ENCODE measurements at places on chromosomes 16 and 17.
A peak's percentile ranks its signal among the peaks of the same experiment; 100 is the strongest.

DNA sequence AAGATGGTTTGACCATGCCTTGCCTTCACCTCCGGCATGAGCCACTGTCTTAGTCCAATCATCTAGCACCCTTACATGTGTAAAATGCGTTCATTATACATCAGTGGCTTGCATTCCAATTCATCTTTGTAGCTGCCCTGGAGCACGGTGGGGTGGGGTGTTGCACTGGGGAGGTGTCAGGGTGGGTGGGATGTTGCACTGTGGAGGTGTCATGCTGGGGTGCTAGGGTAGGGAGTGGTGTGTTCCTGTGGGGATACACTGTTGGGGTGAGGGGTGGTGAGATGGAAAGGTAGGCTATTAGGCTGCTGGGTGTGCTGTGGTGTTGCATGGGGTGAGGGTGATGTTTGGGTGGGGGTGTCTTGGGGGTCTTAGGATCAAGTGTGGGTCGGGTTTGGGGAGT is 47.0 kb downstream of the NLRC5 start:
- DNase-seq: no peak

DNA sequence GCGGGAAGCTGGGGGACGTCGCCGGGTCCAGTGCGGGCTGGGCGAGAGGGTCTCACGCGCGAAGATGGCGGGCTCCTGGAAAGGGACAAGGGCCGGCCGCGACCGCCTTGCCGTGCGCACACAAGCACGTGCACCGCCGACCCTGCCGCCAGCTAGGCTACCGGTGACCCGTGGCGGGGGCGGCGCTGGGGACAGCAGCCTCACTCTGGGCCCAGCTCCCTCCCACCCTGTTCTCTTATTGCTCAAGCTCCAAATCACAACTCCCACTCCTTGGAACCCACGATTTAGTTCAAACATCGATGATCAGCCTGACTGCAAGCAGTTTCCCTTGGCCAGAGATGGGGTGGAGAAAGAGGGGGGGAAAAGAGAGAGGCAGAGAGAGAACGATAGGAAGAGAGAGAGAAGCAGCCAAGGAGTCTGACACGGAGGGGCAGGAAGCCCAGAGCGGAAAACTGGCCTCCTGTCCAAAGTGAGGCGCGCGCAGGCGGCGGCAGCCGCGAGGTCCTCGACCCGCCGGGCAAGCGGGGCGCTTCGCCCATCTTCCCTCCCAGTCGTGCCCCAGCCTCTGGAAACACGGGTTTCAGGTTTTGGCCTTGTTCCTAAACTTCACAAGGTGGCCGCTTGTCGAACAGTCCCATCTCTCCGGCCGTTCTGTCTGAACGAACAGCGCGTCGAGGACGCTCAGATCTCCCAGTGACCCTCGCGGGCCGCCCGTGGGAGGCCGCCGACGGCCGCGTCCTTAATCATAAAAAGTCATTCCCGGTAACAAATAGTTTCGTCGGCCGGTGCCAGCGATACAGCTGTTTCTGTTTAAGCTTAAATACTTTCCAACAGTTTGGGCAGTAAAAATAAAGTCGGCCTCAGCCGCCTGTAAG is 1.7 kb upstream of the CBX8 start:
- DNase-seq: no peak

- no peak for DNase-seq
Measured at GRCh38 chr16:17448640-17449638, 21.8 kb downstream of the XYLT1 start.

DNA sequence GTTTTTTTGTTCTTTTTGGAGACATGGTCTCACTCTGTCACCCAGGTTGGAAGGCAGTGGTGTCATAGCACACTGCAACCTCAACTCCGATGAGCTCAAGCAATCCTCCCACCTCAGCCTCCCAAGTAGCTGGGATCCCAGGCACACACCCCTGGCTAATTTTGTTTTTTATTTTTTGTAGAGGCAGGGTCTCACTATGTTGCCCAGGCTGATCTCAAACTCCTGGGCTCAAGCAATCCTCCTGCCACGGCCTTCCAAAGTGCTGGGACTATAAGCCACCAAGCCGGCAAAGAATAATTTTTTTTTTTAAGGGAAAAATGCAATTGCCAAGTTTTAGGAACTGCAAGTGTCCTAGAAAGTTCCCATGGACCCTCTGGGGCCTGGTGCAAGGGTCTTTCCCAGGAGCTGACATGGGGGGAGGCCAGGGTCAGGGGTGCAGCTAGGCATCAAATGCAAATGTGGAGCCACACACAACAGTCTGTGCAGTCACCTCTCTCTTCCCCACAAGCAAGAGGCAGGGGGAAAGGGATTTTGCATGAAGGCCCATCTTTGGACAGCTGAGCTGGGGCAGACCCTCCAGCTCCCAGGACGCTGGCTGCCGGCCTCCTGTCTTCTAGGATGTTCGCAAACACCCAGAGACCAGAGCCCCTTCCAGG is 20.1 kb upstream of the BCAR1 start:
- no peak for DNase-seq

DNA sequence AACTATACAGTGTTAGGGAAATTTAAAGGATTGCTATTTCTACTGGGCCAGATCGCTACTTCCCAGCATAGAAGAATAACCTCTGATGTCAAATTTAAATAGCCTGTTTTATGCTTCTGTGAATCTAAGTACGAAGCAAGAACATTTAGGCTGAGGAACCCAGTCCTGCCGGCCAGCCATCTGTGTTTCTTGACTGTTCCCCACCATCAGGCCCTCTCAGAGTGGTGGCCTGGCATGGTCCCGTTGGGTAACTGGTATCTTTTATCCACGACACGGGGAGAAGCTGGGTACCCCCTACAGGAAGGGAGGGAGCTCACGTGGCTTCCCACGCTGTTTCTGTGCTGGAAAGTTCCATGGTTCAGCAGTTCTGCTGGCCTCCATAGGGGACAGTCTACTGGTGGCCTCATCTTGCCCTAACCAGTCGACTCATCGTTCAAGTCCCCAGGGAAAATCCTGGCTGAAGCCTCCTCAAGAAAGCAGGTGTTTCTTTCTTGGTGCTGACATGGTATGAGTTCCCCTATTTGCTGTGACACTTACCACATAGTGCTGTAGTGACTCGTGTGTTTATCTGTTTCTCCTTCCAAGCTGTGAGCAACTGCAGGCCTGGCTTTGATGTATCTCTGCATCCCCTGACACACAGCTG is 201.7 kb upstream of the NLRP1 start:
- no peak for DNase-seq

GRCh38 chr17:49979748-49980479 is 10.9 kb downstream of the DLX4 start:
- DNase-seq: no peak

DNA sequence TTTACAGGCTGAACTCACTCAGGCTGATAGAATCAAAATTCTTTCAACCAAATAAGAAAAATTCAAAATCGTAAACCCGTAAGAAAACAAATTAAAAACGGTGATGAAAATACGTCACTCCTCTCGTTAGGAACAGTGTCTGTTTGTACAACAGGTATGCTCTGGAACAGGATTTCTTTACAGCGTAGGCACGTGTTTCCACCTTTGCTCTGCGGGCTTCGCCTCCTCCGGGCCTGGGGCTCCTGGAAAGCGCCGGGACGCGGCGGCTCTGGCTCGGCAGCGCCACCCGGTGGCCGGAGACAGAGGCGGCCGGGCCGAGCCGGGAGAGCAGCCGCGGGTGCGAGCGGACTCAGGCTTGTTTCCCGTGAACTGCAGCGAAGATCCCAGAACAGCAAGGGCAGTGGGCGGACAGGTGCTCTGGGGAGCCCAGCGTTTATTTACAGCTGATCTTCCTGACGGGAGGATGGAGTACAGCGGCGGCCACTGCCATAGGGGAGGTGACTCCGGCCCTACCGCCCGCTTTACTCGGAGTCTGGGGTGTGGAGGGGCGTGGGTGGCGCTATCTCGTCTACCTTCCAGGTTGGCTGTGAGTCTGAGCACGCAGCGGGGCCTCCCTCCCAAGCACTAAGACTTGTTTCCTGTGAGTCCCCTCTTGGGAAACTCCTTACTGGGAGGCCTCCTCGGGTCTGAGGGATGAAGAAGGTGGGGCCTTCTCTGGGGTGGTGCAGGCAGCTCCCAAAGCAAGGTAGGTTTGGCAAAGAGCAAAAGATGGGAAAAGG is 40.5 kb upstream of the ATP2A3 start:
- peak; percentile 47 for DNase-seq

- DNase-seq: no peak
Measured at GRCh38 chr17:69047368-69048263, 13.1 kb downstream of the ABCA9 start.

DNA sequence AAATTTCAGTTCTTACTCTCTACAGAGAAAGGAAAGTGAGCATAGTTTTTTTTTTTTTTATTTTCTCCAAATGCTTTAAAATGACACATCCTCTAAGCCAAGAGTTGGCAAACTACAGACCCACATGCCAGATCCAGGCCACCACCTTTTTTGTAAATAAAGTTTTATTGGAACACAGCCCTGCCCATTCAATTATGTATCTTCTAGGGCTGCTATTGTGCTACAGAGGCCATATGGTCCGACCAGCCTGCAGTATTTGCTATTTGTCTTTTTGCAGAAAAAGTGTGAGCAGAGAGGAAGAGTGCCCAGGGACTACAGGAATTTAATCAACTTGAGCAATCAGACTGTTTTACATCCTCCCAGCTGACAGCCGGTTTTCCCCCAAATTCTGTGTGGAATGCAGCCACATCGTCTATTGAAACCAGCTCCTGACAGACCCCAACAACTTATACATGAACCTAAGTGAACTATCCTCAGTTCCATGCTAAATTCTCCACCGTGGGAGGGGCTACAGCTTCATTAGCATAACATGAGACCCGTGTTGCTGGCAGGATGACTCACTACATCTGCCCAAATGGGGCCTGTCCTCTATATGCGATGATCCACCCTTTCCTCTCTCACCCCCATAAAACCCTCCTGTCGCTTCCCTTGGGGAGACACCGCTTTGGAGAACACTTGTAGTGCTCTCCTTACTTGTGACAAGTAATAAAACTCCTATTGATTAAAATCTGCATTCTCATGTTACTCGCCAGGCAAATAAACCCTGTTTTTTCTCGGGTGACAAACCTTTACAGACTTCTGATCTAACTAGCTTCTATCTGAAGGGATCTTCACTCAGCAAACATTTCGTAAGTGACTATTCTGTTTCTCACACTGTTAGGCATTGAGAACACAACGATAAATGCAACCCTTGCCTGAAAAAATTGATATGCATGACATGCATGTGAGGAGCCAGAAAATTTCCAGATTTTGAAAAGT is 149.4 kb upstream of the HS3ST3A1 start:
- no peak for DNase-seq

DNA sequence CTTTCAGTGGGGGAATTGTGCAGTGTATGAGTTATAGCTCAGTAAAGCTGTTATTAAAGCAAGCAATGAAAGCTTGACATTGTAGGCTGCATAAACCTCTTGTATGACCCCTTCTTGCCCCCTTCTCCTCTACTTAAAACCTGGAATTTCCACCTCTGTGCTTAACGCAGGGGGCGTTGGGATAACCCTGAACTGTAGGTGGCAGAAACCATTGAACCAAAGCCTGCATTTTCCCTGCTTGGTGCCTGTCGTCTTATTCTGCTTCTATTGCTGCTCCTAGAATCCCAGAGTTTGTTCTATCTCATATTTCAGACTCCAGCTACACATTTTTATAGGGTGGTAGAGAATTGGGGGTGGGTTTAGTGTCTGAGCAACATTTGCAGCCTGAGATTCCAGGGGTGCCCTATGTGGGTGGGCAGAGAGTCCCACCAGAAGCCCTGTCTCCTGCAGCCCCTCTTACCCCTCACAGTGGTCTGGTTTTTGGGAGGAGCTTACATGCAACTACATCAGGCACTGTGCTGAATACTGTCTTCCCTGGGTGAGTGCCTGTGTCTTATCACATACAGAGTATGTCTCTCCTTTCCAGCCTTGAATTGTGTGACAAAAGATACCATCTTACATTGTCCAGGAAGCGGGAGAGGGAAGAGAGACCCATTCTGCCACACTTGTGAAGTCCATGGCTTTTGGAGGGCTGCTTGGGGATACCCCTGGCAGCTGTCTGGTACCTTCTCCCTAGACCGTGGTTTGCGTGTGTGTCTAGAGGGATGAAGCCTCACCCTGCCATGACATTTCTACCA is 407.7 kb upstream of the EEF2KMT start:
- DNase-seq: no peak

DNA sequence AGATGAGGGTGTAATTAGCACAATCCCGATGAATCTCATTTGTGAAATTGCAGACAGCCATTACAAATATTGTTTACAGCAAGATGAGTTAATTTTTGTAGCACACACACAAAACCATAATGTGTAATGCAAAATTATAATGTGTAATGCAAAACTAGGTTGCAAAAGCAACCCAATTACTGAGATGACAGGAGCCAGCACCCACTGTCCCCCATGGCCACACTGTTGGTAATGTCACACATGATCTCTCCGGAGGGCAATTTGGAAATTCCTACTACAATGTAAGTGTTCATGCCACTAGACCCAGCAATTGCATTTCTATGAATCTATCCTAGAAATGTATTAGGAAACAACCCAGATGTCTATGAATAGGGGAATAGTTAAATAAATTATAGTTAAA is 76.9 kb downstream of the MARF1 start:
- DNase-seq: no peak

- DNase-seq: no peak
Measured at GRCh38 chr17:16988749-16989229, 16.9 kb upstream of the TNFRSF13B start.

- no peak for DNase-seq
Measured at GRCh38 chr17:79942591-79943346, 92.9 kb downstream of the TBC1D16 start.

DNA sequence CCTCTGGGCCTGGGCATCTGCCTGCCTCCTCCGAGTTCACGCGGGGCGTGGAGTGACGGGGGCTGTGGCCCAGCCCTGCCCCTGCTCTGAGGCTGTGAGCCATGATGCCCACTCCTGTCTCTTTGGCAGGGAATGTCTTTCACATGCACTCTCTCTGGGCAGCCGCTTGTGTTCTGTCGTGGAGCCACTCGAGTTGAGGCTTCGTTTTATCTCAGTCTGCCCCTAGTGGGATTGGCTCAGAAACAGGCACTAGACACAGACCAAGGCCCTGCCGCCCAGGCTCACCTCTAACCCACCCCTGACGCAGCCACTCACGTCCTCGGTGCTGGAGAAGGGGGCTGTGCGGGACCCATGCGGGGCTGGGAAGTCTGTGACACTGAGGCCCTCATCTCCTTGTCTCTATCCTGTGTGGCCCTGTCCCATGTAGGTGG is 67.5 kb upstream of the KCTD5 start:
- no peak for DNase-seq

- peak; percentile 41 for DNase-seq
Measured at GRCh38 chr16:11621920-11622651, 35.4 kb upstream of the LITAF start.

DNA sequence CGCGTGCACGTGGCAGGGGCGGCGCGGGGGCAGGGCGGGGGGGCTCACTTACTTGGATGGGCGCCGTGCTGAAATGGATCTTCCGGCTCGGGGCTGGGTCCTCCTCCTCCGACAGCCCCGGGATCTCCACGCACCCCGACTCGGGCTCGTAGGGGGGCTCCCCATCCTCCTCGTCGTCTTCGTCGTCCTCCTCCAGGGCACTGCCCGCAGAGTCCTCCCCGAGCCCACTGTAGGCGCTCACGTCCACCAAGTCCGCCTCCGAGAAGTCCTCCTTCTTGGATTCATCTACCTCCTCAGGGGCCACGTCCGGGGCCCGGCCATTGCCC is 1.4 kb downstream of the PPP1R9B start:
- no peak for DNase-seq

GRCh38 chr16:13756411-13757140 is 163.4 kb upstream of the ERCC4 start:
- DNase-seq: no peak

Measured in stimulated activated CD4-positive, alpha-beta T cell treated with anti-CD3 and anti-CD28 coated beads, Interleukin-1b, Interleukin-23, amount 100 ng/mL, for 1 hour (primary cell).